ENCODE measurements at places on chromosomes 4 and X.

GRCh38 chrX:123504047-123504446, 228.8 kb downstream of the THOC2 start:
- no peaks in the 10 kb centered on the region for H3K36me3 ChIP-seq
- no peak for DNase-seq
- no peaks in the 10 kb centered on the region for H3K27me3 ChIP-seq

DNA sequence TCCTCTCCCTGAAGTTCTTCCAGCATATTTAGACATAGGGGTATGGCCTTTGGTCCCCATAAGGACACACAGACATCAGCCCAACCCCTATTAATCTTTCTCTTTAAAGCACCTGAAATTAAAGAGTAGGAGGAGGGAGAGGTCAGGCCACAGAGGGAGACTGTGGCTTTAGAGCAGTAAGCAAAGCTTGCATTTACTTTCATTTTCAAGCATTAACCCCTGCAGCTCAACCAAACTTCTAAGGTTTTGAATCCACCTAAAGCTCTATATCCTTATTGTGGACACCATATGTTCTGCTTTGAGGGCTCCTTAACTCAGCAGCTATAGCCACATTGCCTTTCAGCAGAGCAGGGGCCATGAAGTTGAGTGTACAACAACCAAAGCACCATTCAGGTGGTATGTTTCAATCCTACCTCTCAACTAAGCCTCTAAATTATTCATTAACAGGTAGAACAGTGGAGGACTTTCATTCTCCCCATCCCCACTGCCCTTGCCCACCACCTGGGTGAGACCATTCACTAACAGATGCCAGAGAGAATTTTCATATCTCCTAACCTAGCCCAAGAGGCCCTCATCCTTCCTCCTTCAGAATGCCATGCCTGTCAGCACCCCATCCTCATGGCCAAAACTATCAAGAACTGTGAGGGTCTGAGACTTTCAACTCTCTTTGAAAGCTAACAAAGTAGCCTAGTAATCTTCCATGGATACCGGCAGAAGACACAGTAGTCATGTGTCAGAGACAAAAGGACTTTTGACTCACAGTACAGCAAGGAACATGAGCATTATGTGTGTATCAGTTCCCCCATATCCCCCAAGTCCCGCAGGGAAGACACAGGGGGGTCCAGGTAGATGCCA, 20.8 kb downstream of the LIN54 start:
- H3K27ac ChIP-seq: no peak overlapping the region
- DNase-seq: no peak
- H3K4me3 ChIP-seq: no peak overlapping the region
- H3K4me1 ChIP-seq: no peaks in the 10 kb centered on the region

DNA sequence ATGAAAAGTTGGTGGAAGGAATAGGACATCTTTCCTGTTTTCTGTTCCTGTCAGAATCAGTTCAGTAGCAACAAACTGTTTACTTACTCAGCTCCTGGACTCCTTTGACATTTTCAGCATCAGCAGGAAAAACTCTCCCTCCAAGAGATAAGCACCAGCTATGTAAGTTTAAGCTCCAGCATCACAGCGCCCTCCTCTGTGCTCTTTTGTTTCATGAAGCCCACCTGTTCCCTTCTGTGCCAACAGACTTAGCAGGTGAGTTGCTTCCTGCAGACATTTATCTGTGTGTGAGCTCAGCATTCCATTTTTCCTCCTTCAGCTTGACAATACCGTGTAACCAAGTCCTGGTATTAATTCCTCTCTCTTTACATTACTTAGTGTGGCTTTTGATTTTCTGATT, 644.1 kb upstream of the AGA start:
- H3K4me1 ChIP-seq: no peaks in the 10 kb centered on the region
- DNase-seq: no peak
- H3K36me3 ChIP-seq: no peaks in the 10 kb centered on the region
- no peak overlapping the region for H3K4me3 ChIP-seq
- H3K27ac ChIP-seq: no peak overlapping the region

GRCh38 chr4:107478327-107478980, 241.6 kb downstream of the PAPSS1 start:
- no peaks in the 10 kb centered on the region for H3K36me3 ChIP-seq
- DNase-seq: no peak
- H3K27me3 ChIP-seq: no peaks in the 10 kb centered on the region
- H3K4me1 ChIP-seq: no peaks in the 10 kb centered on the region
- no peak overlapping the region for H3K4me3 ChIP-seq

GRCh38 chrX:150536455-150537116, 31.8 kb upstream of the MTM1 start:
- H3K4me1 ChIP-seq: no peaks in the 10 kb centered on the region

GRCh38 chr4:57059890-57060716, 50.1 kb downstream of the IGFBP7 start:
- no peak overlapping the region for H3K27ac ChIP-seq
- H3K4me3 ChIP-seq: no peak overlapping the region
- H3K4me1 ChIP-seq: peaks cover 28% of the 10 kb centered on the region
- no peaks in the 10 kb centered on the region for H3K36me3 ChIP-seq
- DNase-seq: no peak

- no peak overlapping the region for H3K27ac ChIP-seq
- no peak overlapping the region for H3K4me3 ChIP-seq
- H3K4me1 ChIP-seq: peaks cover 32% of the 10 kb centered on the region
- H3K36me3 ChIP-seq: no peaks in the 10 kb centered on the region
- H3K27me3 ChIP-seq: no peaks in the 10 kb centered on the region
Observed at GRCh38 chr4:23884261-23884660, 5.6 kb downstream of the PPARGC1A start.

DNA sequence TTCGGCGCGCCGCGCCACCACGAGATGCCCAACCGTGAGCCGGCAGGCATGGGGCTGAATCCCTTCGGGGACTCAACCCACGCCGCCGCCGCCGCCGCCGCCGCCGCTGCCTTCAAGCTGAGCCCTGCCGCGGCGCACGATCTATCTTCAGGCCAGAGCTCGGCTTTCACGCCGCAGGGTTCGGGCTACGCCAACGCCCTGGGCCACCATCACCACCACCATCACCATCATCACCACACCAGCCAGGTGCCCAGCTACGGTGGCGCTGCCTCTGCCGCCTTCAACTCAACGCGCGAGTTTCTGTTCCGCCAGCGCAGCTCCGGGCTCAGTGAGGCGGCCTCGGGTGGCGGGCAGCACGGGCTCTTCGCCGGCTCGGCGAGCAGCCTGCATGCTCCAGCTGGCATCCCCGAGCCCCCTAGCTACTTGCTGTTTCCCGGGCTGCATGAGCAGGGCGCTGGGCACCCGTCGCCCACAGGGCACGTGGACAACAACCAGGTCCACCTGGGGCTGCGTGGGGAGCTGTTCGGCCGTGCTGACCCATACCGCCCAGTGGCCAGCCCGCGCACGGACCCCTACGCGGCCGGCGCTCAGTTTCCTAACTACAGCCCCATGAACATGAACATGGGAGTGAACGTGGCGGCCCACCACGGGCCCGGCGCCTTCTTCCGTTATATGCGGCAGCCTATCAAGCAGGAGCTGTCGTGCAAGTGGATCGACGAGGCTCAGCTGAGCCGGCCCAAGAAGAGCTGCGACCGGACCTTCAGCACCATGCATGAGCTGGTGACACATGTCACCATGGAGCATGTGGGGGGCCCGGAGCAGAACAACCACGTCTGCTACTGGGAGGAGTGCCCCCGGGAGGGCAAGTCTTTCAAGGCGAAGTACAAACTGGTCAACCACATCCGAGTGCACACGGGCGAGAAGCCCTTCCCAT, 1.1 kb downstream of the ZIC3 start:
- H3K36me3 ChIP-seq: no peaks in the 10 kb centered on the region
- H3K4me1 ChIP-seq: peaks cover 20% of the 10 kb centered on the region
- no peak for DNase-seq
- no peak overlapping the region for H3K27ac ChIP-seq

- H3K4me1 ChIP-seq: no peaks in the 10 kb centered on the region
- DNase-seq: no peak
- H3K36me3 ChIP-seq: no peaks in the 10 kb centered on the region
- H3K27me3 ChIP-seq: no peaks in the 10 kb centered on the region
- no peak overlapping the region for H3K27ac ChIP-seq
Observed at GRCh38 chr4:174119051-174119450, 164.4 kb downstream of the FBXO8 start.

DNA sequence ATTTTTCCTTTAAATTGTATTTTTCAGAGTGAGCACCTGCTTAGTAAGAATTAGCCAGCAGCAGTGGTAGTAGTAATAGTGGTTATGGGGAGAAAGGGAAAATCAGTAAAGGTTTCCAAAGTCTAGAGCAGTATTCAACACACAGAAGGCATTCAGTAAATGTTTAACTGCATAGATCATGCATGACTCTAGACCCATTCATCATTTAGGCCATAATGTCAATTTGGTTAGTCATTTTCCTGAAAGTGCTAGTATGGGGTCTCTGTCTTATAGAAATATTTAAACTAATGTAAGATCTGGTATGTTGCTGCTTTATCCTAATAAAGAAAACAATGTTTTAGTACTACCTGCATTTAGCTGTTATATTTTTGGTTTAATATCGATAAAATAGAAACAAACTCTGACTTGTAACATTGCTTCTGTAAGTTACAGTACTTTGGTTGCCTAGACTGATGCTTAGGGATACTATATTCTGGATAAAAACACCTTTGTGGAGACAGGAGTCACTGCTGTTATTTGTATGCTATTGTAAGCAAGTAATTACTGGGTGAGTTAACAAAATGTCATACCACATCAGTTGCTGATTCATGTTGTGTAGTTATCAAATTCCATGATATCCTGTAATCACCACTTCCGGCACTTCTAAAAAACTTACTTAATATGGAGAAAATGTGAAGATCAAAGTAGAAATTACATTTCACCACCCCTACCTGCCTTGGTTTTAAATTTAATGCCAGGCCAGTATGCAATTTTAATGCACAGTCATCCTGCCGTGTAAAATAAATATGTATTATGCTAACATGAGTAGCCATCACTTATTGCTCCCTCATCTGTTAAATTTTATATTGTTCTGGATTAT, 115.8 kb upstream of the BMPR1B start:
- H3K4me1 ChIP-seq: no peaks in the 10 kb centered on the region
- no peaks in the 10 kb centered on the region for H3K36me3 ChIP-seq
- no peak for DNase-seq

- peaks cover 7% of the 10 kb centered on the region for H3K4me1 ChIP-seq
- H3K27ac ChIP-seq: no peak overlapping the region
- H3K36me3 ChIP-seq: no peaks in the 10 kb centered on the region
- DNase-seq: no peak
- no peaks in the 10 kb centered on the region for H3K27me3 ChIP-seq
- no peak overlapping the region for H3K4me3 ChIP-seq
Observed at GRCh38 chr4:173488656-173489055, 41.4 kb downstream of the HAND2 start.

- H3K36me3 ChIP-seq: no peaks in the 10 kb centered on the region
- H3K27me3 ChIP-seq: no peaks in the 10 kb centered on the region
- no peaks in the 10 kb centered on the region for H3K4me1 ChIP-seq
- no peak overlapping the region for H3K4me3 ChIP-seq
- H3K27ac ChIP-seq: no peak overlapping the region
- DNase-seq: no peak
Observed at GRCh38 chrX:18146009-18146408, 74.7 kb downstream of the BEND2 start.
